Activated CD4-positive, alpha-beta T cell treated with anti-CD3 and anti-CD28 coated beads for 24 hours (primary cell): ENCODE measurements at places on chromosomes 7 and 10.

DNA sequence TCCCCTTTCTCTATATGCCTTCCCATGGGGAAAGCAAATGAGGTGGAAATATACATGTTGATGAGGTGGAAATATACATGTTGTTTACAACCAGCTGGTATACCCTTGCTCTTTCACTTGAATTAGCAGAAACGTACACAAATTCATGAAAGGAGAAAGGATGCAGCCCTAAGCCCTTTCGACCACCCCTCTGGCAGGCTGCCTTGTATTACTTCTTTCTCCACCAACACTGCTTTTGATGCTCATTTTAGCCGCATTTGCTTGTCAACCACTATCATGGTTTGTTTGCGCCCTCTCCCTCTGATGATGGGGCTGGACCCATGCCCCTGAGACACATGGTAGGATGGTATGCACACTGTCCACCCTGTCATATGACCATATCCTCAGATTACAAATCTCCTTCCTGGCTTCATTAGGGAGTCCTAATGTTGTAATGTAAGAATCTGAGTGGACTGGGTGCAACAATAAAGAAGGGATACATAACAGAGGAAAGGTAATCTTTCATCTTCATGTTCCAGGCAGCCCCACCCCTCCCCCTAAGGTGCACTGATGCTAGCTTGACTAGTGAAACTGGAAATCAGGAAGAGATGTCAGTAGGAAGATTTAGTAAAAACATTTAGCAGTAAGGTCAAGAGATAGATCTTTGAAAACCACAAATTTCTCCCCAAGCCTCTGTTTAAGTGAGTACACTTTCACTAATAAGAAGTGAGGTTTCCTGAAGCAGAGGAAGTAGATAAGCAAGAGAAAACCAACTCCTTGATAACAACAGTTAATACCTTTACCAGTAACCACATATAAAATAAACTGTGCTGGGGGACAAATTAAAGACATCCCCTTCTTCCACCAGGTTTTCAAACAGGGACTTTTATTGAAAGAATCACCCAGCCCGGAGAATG is 536.8 kb upstream of the NRP1 start:
- no peak for DNase-seq

GRCh38 chr10:85601526-85601925 is 765.1 kb downstream of the GRID1 start:
- DNase-seq: no peak

DNA sequence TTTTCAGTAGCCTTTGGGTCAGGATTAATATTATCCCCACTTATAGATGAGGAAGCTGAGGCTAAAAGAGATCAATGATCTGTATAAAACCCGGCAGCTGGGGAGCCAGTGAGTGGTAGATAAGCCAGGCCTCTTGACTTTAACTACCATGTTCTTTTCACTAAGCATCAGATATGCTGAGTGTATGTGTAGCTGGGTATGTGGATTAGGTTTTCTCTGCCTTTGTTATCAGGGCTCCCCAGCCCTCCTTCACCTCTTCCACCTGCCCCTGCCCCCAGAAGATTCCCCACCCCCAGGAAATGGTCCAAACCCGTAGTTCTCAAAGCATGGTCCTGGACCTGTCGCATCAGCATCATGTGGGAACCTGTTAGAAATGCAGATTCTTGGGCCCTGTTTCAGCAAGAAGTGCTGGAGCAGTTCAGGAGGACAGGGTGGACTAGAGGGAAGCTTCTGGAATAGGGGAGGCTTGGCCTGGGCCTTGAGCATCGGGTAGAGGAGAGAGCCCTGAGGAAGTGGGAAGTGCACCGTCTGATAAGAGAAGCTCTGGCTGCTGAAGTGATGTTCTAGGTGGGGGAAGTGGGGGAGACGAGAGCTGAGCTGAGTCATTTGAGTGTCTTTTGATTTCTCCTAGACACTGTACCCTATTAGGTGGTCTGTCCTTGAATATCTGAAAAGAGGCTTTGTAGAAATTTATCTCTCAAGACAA is 101.3 kb downstream of the HIF1AN start:
- no peak for DNase-seq

GRCh38 chr7:94687810-94688209 is 31.9 kb upstream of the SGCE start:
- DNase-seq: no peak

DNA sequence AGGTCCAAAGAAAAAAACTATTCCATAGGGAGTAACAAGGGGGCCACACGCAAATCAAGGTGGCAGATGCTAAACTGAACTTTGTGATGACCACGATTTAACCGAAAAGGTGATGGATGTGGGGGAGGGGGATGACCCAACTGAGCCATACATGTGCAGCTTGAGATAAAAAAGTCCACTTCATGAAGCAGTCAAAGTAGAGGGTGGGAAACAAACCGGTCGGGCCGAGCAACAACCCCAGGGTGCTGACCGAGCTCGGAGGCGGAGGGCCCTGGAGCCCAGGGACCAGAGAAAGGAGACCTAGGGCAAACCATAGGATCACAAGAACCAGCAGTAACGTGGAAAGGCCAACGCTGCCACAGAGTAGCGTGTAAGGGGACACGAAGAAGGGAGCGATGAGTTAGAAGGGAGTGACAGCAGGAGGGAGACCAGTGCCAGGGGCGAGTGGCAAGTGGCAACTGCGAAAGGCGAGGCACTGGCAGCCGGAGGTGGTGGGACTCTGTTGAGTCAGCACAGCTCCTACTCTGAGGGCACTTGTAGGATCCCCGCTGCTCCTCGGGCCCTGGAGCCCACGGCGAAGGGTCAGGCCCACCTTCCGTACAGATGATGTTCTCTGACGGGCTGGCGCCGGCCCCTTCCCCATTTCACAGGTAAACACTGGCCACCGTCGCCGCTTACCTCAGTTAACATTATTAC is 540 bp downstream of the SNX13 start:
- DNase-seq: peak; percentile 19

GRCh38 chr10:116097239-116097784 is 175.7 kb downstream of the GFRA1 start:
- DNase-seq: no peak

DNA sequence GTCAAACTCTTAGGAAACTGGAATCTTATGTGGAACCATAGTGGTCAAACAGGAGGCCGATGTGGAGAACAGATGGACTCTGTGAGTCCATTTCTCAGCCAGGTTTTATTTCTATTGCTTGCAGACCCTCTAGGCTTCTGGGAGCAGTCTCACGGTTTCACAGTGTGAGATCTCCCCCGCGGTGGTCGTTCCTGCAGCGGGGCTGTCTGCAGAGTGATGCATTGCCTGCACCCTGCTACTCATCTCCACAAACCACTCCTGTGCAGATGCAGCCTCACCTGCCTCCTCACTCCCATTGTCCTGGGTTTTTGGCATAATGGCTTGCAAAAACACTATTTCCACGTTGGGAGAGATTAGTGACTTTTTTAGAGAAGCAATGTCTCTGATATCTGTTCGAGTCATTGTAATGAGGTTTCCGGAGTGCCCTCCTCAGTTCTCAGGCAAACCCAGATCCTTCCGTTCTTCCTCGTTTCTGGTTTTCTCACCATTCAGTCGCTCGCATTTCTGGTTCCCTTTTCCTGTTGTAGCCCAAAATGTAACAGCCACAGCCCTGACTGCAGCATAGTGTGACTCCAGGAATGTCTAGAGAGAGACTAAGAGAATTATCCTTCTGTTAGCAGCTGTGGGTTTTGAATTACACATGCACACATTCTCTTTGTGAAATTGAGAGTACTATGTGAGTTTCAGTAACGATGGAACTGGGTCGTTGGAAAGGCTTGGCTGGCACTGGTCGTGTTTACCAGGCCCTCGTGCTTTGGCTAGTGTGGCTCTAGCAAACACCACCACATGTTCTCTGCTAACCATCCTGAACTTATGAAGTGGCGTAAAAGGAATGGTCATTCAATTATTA is 30.2 kb downstream of the ACADSB start:
- DNase-seq: no peak

DNA sequence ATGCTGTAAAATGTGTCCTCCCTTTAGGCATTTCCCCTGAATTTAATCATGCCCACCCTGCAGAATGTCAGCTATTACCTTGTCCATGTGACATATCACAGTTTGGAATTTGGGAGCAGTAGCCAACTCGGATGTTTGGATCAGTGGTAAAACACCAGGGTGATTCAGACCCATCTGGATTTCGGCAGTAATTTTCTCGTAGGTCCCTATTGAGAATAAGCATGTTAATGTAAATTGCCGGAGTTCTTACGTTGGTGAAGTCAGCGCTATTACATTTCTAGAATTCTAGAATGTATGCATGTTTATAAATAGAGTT is 44.1 kb downstream of the HGF start:
- DNase-seq: no peak

GRCh38 chr7:36054637-36055036 is 98.4 kb upstream of the EEPD1 start:
- DNase-seq: no peak

DNA sequence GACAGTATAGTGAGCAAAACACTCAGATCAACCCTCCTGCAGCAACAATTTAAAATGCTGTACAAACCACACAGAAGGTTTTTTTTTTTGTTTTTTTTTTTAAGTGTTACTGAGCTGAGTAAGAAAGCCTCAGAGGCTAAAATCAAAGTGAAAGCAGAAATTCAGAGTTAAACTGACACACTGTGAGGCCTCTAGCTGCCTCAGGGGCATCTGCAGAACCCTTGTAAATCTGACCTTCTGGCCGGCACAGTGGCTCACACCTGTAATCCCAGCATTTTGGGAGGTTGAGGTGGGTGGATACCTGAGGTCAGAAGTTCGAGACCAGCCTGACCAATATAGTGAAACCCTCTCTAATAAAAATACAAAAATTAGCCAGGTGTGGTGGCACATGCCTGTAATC is 7.4 kb upstream of the GNA12 start:
- DNase-seq: no peak

DNA sequence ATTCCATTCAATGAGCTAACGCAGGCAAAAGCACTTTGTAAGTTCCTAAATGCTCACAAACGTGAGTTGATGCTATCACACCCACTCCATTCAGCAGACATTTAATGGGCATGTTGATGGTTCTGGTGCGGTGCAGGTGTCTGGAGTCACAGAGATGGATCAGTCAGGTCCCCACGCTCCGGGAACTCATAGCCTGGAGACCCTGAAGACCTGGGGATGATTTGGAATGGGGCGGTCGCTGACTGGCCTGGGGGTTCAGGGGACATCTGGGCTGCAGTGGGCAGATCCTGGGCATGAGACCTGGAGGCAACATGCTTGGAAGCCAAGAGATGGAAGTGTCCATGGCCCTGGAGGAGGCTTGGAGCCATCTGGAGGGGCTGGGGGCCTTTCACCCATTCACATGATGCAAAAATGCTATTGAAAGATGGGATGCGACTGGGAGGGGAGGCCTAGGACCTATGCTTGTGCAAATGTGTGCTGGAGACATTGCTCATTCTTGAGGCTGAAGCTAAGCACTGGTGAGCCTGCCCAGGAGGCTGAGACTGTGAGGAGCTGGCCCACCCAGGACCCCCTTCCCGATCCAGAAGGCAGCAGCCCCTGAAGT is 522.6 kb downstream of the GLRX3 start:
- no peak for DNase-seq

- no peak for DNase-seq
Observed at GRCh38 chr10:76291175-76291574, 859.8 kb downstream of the LRMDA start.

DNA sequence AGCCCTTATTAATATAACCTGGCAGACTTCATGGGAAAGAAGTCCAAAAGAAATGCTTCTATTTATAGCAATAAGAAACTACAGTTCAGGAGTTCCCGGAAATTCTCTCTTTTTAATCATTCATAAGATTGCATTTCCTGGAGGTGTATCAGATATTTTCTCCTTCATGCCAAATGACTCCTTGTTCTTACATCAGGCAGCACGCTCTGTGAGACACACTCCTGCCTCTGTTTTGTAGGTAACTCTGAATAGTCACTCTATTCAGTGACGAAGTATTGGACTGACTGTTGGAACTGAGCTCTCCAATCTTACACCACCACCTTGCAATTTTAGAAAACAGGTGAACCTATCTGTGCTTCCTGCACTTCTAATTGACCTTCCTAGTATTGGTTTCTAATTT is 78.7 kb upstream of the MSRB2 start:
- DNase-seq: no peak

DNA sequence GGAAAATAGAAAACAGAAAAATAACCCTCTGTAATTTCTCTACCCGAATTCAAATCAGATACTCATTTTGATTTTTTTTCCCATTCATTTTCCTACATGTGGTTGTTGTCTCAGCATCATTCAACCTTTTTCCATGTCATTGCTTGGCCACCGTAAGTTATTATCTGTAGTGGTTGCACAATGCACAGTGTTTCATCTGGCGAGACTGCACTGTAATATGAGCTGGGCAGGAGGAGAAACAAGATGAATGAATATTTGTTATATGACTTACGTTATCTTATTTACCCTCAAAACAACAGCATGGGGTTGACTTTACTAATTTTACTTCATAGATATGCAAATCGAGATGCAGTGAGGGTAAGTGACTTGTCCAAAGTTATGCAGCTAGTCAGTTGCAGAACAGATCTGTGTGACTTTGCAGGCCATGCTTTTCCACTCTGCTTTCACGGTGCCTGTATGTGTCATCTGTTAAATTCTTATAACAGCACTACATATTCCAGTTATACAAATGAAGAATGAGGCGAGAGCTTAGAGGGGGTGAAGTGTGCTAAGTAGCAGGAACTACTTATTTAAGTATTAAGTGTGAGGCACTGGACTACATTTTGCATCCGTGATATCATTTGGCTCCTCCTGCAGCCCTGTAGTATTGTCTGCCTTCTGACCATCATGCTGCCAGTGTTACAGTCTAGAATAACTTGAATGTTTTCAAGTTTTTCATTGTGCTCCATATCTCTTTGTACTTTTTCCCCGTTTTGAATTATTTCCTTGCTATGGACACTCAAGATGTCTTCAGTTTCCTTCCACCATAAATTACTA is 56.7 kb downstream of the ZMYND11 start:
- DNase-seq: no peak

GRCh38 chr10:64093946-64094535 is 572.8 kb downstream of the REEP3 start:
- no peak for DNase-seq

DNA sequence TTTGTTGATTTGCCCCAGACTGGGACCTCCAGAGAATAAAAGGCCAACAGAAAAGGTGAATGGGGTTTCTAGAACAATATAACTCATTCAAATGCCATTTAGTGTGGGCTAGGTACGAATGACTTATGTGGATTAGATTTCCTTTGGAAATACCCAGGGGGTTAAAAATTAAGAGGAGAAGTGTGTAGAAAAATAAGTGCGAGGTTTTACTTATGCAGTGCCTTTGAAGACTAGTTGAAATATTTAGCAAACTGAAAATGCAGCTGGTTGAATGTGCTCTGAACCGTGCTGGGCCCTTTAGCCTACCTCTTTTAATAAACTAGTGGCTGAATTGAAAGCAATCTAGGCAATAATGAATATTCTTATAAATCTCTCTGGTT is 180.6 kb downstream of the LRMDA start:
- DNase-seq: no peak

GRCh38 chr7:8152489-8153192 is 109.3 kb downstream of the ICA1 start:
- DNase-seq: no peak

DNA sequence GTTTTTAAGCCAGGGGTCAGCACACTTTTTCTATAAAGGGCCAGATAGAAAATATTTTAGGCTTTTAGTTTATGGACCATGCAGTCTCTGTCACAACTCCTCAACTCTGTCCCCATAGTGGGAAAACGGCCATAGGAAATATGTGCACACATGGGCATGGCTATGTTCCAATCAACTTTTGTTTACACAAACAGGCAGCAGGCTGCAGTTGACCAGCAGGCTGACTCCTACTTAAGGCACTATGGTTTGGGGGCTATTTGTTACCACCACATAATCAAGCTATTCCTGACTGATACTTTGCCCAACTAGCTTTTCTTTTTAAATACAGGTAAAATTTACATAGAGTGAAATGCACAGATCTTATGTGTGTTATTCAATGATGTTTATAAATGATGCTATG is 362.4 kb downstream of the LRMDA start:
- no peak for DNase-seq

- DNase-seq: no peak
Observed at GRCh38 chr10:112985690-112986543, 35.9 kb downstream of the TCF7L2 start.
